ENCODE measurements at places on chromosomes 12 and 14. TPM values are rescaled to one million over a fixed set of nuclear protein-coding genes. Genes with fewer than 3 reads are reported as not detected.

TCL1A gene
- 8.8 TPM for polyA plus RNA-seq

PLEKHG3 gene
- polyA plus RNA-seq, result 43.4 TPM

TTC9 gene
- 21.0 TPM for polyA plus RNA-seq

STAC3 gene
- polyA plus RNA-seq, result 0.70 TPM

SMCO2 gene
- polyA plus RNA-seq, result 0.11 TPM

SIX1 gene
- polyA plus RNA-seq, result 0.11 TPM

DCAF4 gene
- polyA plus RNA-seq, result 26.3 TPM

KCNA1 gene
- 0.19 TPM for polyA plus RNA-seq

CMKLR1 gene
- polyA plus RNA-seq, result 2.9 TPM

WNT5B gene
- polyA plus RNA-seq, result 1.2 TPM

IQSEC3 gene
- 1.2 TPM for polyA plus RNA-seq

SLC4A8 gene
- polyA plus RNA-seq, result 8.6 TPM

TMPRSS12 gene
- polyA plus RNA-seq, result not detected

DNAJC22 gene
- 0.20 TPM for polyA plus RNA-seq

HNRNPC gene
- 517 TPM for polyA plus RNA-seq

ANO4 gene
- polyA plus RNA-seq, result 1.1 TPM

PEBP1 gene
- polyA plus RNA-seq, result 622 TPM

TSPAN19 gene
- polyA plus RNA-seq, result 0.05 TPM

GUCY2C gene
- 1.9 TPM for polyA plus RNA-seq

DBX2 gene
- 0.05 TPM for polyA plus RNA-seq

GAPDH gene
- 16,791 TPM for polyA plus RNA-seq
